ENCODE measurements at places on chromosomes 7 and 10. TPM values are rescaled to one million over a fixed set of nuclear protein-coding genes. Genes with fewer than 3 reads are reported as not detected.

The LIPF gene
- total RNA-seq, result not detected

GRCh38 chr10:52864201-52865106, 91.9 kb upstream of the MBL2 start:
- DNase-seq, result no peak

The SPDYE8 gene
- total RNA-seq, result not detected

GRCh38 chr7:114182837-114183236, 231.8 kb upstream of the FOXP2 start:
- no peak for DNase-seq

- no peak for DNase-seq
Observed at GRCh38 chr10:48496831-48497779, 107.8 kb downstream of the ARHGAP22 start.

The SLC18A3 gene
- total RNA-seq, result not detected

The MSS51 gene
- 1.8 TPM for total RNA-seq

The PNLIPRP3 gene
- total RNA-seq, result 1.9 TPM

- no peak for DNase-seq
Observed at GRCh38 chr10:114576716-114577115, 81.4 kb downstream of the ABLIM1 start.

DNA sequence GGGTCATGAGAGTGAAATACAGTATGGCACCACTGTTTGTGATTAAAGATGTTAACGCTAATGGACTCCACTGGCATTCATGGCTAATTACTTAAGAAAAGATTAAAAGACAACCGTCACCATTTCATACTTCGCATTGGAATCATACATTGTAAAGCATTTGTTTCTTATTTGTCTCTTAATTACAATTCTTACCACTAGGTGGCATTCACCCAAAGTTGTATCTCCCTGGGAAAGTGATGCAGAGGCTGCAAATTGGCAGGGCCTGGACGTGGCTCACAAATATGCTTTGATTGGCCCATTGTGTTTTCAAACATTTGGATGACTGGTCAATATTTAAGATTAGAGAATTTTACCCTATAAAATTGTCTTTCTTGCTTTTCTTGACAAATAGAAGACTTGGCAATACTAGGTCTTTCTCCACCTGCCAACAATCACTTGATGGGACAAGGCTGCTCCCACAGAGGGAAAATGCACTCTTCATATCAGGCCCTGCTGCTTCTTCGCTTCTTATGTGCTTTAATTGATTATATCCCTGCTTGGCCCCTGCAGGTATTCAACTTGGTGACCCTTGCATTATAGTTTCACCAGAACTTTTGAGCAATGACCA, 72.1 kb upstream of the STARD3NL start:
- no peak for DNase-seq

DNA sequence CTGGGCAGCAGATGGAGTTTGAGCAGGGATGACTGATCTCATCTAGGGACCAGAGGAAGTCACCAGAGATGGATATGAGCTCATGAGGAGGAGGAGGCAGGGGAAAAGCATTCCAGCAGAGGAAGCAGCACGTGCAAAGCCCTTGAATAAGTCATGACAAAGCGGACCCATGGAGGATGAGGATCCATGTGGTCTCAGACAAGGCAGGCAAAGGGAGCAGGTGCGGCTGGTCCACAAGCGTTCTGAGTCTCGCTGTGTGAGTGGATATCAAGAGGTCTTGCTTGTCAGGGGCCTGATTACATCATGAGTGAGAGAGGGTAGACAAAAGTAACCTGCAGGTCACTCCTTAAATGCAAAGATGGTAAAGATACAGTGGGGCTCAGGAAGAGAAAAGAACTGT, 307.6 kb downstream of the GRID1 start:
- no peak for DNase-seq

- DNase-seq, result no peak
Observed at GRCh38 chr10:8927705-8928104, 873.2 kb downstream of the GATA3 start.

The MAGI2 gene
- 0.23 TPM for total RNA-seq

DNA sequence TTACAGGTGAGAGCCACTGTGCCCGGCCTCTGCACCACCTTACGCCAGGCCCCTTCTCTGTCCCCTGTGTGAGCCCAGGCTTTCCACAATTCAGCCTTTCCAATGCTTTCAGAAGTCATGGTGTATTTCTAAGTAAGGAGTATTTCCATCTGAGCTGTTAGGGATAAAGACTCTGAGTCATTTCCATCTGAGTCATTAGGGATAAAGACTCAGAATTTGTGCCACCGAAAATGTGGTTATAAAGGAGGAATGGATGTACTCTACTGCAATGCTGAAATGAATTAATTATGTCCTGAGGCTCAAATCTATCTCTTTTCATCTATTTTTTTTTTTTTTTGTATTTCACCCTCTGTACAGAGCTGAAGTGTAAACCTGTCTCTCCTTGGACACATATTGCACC, 84.0 kb downstream of the GATA3 start:
- no peak for DNase-seq

DNA sequence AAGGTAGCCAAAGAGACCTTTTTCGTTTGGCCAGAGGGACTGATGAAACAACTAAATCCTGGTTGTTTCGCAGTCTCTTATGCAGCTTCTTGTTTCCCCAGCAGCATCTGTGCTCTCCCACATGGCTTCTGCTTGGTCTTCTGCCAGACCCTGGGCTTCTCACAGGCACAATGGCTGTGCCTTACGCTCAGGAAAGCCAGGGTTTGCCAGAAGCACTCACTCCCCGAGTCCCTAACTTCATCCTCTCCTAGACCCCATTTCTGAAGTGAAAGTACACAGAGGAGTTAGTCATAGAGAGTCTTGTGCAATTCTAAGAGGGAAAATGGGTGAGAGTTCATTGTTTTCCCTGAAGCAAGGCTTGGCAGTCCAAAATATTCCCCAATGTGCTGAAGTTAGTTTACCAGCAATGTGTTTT, 121.7 kb downstream of the EVX1 start:
- no peak for DNase-seq

The CCL24 gene
- total RNA-seq, result 3.9 TPM

DNA sequence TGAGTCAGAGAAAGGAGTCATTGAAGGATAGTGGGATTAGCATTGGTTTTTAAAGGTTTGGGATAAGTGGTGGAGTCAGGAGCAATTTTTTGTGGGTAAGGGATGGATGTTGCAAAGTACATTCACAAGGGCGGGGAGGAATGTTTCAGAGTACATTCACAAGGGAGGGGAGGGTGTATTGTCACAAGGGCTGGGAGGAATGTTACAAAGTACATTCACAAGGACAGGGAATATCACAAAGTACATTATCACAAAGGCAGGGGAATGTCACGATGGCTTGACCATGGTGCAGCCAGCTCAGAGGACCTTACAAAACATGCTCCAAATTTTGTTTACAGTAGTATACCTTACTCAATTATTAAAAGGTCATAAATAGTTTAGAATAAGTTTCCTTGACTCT, 30.3 kb downstream of the C1GALT1 start:
- DNase-seq, result no peak

GRCh38 chr10:123864923-123865322, 26.7 kb downstream of the CPXM2 start:
- no peak for DNase-seq

The GPC2 gene
- total RNA-seq, result not detected

The TRIM50 gene
- total RNA-seq, result not detected

DNA sequence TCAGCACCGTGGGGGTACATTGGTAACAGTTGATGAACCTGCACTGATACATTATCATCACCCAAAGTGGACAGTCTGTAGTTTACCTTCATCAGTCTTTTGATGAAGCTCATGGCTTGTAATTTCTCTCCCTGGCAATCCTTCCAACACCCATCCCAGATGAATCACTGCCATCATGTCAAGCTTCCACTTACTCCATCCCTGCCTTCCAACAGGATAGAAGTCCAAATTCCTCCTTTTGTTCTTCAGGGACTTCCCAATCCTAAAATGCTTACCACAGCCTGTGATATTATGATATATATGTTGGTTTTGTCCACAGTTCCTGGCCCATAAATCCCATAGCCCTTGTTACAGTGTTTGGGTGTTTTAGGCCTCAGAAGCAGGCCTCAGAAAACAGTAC, 16.1 kb downstream of the SNX10 start:
- no peak for DNase-seq

The ARHGAP22 gene
- 0.68 TPM for total RNA-seq

DNA sequence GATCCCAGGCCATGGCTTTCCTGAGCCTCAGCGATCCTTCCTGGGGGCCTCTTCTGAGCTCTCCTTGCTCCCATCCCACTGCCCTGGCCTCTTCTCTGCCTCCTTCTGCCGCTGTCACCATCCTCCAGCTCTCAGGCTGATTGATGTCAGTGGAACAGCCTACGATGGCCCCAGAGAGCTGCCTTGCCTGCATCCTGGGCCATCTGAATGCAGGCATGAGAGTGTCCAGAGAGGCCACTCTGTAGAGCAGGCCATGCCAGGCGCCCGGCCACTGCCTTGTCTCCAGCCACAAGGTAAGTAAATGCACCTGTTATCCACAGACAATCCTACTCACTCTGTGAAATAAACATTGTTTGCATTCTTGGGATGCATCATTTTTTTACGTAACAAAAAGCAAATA, 171.4 kb upstream of the PPP2R2D start:
- DNase-seq, result no peak

The WEE2 gene
- not detected for total RNA-seq

DNA sequence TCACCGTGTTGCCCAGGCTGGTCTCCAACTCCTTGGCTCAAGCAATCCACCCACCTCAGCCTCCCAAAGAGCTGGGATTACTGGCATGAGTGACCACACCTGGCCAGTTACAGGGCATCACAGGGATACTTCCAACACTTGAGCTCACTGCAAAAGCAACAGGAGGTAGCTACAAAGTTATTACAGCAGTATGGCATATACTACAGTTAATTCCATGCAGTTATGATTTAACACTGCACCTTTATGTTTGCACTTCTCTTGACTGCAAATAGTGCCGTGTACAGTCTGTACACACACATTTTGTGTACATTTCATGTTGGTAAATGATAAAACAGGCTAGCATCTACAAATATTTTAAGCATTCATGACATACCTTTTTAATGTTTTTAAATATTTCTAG, 21.3 kb downstream of the SRPK2 start:
- no peak for DNase-seq

DNA sequence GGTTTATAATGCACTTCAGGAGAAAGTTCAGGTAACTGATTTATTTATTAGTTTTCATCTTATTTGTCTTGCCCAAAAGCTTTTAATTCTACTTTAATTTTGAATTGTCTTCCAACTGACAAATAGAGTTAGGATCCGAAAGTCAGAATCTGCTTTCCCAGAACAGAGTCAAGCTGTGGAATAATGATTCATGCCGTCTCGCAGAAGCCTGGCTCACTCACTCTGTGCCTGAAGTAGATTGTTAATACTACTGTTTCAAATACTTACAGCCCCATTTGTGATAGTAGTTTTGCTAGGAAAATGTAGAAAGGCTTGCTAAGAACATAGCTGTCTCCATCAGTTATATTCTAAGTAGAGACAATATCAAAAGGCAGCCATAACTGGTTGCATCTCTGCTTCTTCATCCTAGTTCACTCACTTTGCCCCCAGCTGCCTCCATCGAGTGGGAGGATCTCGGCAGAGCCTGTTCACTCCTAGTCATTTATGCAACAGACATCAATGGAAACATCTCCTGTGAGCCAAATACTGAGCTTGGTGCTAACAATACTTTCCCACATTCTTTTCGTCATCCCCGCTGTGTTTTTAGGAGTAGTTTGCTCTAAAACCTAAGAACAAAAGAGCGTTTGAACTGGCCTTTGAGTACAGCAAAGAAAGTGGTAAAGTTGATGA, 28.0 kb downstream of the ABRAXAS2 start:
- DNase-seq, result no peak

The SEPHS1 gene
- 26.7 TPM for total RNA-seq

DNA sequence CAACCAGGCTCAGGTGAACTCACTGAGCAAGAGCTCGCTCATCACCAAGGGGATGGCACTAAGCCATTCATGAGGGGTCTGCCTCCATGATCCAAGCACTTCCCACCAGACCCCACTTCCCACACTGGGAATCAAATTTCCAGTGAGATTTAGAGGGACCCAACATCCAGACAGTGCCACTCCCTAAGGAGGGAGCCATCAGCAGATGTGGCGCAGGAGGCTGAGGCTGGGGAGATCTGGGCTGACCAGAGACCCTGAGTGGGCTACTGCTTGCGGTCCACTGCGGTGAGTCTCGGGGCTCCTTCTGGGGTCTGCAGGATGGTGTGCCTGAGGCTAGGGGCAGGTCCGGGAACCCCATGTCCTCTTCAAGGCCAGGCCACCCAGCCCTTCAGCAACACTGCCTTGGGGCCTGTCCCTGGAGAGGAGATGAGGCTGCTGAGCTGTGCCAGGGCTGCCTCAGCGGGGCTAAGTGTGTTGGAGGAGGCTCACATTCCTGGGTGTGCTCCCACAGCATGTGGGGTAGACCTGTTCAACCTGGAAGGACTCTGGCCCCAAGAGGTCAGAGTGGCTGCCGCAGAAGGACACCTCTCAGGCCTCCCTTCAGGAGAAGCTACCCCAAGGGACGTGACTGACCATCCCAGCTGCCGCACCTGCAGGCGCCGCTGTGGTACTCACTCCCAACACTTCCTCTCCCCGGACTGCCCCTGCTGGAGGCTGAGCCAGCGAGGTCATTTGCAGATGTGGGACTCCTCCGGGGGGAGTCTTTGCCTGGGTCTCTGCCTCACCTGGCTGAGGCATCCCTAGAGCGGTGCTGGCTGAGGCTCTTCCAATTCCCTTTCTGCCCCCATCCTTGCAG, 22.3 kb upstream of the PCBD1 start:
- no peak for DNase-seq

- no peak for DNase-seq
Observed at GRCh38 chr10:91347529-91347928, 62.6 kb upstream of the HECTD2 start.

DNA sequence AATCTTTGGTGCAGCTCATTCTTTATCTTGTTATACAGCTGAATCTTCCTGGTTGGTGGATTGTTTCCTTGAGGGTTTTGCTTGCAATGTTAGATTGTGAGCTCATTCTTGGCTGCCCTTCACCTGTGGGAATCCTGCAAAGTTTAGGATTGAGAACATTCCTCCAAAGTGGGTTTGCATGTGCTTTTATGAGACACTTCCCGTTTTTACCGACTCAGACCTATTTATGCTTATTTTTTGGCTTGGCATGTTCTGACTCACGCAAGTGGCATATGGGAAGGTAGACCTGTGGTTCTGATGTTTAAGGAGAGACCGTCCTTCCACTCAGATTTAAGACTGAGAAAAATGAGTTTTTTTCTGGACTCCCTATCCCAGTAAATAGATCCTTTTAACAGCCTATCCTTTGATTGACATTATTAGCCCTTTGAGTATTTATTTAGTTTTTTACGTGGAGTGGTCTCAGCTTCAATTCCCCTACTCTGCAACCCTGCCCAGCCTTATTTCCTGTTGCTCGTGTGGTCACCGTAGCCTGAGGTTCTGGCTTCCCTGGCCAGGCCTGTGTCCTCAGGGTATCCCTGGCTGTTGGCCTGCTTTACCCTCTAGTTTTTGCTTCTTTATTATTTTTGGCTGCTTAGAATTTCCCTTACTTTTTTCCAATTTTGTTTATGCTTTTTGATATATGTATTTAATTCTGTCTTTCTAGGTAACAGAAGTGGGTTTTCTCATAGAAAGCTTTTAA, 13.4 kb upstream of the PRF1 start:
- no peak for DNase-seq

DNA sequence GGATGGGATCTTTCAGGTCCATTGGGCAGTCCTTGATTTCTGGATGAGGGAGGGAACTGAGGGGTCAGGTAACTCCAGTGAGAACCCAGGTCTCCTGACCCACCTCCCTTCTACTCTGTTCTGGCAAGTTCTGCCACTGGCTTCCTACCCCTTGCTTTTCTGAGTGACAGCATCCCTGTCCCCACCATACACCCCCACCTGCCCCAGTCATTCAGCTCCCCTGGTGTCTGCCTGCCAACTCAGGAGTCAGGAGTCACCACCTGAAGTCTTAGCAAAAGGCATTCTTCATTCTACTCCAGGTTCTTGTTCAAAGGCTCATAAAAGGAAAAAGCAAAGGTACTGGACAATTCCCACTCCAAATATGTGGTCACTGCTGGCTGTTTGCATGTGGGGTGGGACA, 26.6 kb downstream of the CDHR3 start:
- DNase-seq, result no peak
